ENCODE measurements at places on chromosomes 2 and 18. TPM values are rescaled to one million over a fixed set of nuclear protein-coding genes. Genes with fewer than 3 reads are reported as not detected.

NCKAP5 gene
- 1.8 TPM for total RNA-seq

TAF1B gene
- total RNA-seq = 4.4 TPM

AGXT gene
- total RNA-seq = not detected

AFF3 gene
- total RNA-seq = 0.14 TPM

TNFRSF11A gene
- total RNA-seq = 3.5 TPM

KIF5C gene
- total RNA-seq = not detected

HOXD13 gene
- not detected for total RNA-seq

CPLX4 gene
- not detected for total RNA-seq

TNFAIP6 gene
- not detected for total RNA-seq

C2orf92 gene
- 0.60 TPM for total RNA-seq

RAX gene
- not detected for total RNA-seq

DYNAP gene
- not detected for total RNA-seq

DNAH6 gene
- 0.05 TPM for total RNA-seq
